ENCODE measurements at places on chromosomes 5 and 9.

- peak; percentile 6 for DNase-seq
Observed at GRCh38 chr9:117412006-117412715, 2.7 kb downstream of the ASTN2 start.

DNA sequence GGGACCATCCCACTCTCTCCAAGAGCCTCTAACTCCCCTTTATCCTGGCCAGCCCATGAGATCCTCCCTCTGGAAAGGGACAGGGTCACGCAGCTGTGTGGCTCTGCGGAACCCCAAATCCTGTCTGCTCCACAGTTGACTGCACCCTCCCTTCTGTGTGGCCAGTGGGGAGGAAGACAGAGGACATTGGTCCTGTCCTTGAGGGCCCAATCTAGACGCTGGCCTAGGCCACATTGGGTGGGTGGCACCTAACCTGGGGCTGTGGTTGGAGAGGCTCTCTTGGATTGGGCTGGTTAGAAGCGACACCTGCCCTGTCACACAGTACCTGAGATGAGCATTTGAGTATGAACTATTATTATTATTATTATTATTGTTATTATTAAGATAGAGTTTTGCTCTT lies 12.6 kb upstream of the NXNL2 start:
- DNase-seq: no peak

- DNase-seq: no peak
Observed at GRCh38 chr5:75009556-75010345, 42.6 kb downstream of the GCNT4 start.

DNA sequence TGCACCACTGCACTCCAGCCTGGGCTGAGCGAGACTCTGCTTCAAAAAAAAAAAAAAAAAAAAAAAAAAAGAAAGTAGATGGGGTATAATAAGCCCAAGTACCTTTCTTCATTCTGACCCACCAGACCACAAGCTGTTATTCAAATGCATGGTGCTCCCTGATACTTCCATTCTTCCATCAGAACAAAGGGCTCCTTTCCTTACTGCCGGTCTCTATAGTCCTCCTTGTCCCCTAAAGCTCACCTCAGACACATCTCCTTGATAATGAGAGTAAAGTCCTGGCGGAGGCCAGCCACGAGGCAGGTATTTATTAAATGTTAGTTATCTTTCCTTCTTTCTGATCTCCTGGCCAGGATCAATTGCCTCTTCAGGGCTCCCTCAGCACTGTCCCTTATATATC lies 162.5 kb downstream of the RAB3C start:
- no peak for DNase-seq

DNA sequence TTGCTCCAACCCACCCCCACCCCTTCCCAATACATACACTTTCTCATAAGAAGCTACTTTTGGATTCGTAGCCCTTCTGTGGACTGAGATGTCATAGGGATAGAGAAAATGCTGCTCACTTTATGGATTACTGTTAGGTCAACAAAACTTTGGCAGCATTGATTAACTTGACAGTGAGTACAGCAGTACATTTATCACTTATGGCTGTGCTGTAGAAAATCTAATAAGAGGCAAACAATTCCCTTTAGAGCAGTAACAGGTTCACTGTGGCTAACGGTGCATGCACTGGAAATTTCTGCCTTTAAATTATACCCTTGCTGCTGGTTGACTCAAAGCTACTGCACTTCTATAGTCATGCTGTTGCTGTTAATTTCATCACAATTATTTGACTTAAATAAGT lies 59.2 kb downstream of the PPIC start:
- no peak for DNase-seq

DNA sequence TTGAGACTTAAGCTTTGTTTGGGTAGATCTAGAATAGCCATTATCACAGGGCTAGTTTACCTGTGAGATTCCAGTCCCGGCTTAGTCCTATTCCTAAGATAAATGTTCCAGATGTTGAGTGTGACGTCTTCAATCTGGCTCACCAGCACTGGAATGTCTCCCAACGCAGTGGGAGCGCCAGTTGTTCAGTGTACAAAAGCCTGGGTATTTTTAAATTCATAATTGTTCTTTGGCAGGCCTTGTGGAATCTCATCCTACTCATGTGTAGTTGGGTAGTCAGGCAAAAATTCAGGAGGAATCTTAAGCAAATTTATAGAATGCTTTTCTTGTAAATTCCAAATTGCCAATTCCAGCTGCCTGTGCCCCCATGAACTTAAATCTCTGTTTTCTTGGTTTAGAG lies 272.6 kb upstream of the KCNN2 start:
- DNase-seq: no peak

Data from stomach (tissue), 19 donors.